ENCODE measurements at places on chromosomes 3 and 15.

- DNase-seq = no peak
Measured at GRCh38 chr3:37028329-37028728, 35.0 kb downstream of the MLH1 start.

DNA sequence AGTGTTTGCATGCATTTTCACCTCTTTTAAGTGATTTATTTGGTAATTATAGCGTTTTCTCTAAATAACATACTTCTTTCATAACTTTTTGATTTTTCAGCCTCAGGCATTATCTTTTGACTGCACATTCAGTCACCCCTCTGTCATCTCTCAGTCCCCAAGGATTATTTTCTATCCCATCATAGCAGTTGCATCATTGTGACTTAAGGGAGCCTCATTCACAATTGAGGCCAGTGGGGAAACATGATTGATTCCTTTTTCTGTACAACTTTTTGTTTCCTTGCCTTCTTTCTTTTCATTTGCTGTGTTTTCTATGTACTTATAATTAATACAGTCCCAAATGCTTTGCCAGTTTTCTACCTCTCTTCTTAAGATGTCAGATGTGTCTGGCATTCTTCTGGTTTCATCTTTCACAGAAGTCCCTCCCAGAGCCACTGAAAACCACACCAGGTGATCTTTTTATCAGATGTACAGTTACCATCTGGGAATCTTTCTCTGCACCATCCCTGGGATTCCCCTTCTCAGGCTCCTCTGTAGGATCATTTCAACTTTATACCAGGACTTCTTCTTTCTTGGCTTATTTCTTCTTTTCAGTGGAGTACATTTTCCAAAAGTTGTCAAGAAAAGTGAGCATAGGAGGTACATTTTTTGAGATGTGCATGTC lies 151.4 kb downstream of the RAP2B start:
- no peak for DNase-seq

GRCh38 chr3:36695769-36696137 lies 68.6 kb downstream of the DCLK3 start:
- DNase-seq = no peak

DNA sequence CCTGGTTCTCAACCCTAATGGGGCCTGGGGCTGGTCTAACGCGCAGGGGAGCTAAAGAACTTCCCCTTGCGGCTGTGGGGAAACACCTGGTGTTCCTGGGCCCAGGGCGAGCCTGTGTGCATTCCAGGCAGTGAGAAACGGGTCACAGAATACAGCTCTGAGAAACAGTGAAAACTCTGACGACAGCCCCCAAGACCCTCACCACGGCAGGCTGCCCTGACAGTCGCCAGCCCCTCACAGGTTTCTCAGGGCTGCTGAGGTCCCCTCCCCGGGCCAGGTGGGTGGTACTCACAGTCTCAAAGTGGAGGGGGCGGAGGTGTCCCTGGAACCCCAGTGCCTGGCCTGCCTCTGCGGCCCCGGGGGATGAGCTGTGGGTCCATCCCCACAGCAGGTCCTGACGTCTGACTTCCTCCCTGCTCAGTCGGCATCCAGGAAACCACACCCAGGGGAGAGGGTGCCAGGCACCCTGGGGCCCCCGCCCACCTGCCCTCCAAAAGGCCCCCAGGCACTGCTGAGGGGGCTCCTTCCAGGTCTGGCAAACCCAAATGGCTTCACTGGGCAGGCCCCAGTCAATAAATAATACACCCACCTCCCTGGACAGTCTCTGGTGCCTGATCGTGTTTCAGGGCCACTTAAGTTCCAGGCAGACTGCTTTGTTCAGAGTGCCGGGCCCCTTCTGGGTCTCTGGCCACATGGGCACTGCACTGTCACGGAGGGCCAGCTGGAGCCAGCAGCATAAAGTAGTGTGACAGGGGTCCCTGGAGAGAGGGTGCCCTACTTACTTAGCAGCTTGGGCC lies 57.7 kb downstream of the IQSEC1 start:
- no peak for DNase-seq

GRCh38 chr15:30922480-30923311 lies 19.0 kb downstream of the FAN1 start:
- DNase-seq = peak; percentile 94

DNA sequence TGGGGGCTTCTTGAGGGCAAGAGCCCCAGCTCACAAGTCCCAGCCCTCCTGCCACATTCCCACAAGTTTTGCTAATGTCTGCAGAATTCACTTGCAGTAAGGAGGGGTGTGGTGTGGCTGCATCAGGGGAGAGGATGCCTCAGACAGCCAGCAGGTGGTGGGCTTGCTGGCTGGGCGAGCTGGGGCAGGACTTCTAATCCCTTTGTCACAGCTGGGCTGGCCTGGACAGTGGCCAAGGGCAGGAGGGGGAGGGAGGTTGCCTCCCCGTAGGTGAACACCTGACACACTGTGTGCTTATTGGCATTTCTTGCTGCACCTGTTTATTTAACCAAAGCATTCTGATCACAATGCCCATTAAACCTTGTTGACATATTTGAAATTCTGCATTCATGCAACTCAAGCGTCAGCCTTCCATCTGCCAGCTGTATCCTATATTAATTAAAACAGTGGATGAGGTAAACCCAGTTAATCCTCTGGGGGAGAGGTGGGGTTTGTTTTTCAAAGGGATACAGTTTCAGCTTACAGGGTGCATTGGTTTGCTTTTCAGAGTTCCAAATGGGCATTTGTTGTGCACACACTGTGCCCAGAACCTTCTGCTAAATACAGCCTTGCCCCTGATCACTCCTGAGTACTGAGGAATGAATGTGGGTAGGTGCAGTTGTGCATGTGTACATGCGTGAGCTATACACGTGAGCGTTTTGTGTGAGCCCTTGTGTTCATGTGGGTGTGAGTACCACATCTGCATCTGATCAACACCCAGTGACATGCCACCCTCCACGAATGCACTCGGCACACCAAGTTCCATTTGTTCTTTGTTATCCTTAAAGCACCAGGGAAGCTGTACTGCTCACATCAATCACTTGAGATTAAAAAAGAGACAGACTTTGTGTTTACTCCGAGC lies 268.7 kb downstream of the XXYLT1 start:
- DNase-seq = peak; percentile 70

- DNase-seq = no peak
Measured at GRCh38 chr3:100221159-100221558, 39.6 kb upstream of the TBC1D23 start.

DNA sequence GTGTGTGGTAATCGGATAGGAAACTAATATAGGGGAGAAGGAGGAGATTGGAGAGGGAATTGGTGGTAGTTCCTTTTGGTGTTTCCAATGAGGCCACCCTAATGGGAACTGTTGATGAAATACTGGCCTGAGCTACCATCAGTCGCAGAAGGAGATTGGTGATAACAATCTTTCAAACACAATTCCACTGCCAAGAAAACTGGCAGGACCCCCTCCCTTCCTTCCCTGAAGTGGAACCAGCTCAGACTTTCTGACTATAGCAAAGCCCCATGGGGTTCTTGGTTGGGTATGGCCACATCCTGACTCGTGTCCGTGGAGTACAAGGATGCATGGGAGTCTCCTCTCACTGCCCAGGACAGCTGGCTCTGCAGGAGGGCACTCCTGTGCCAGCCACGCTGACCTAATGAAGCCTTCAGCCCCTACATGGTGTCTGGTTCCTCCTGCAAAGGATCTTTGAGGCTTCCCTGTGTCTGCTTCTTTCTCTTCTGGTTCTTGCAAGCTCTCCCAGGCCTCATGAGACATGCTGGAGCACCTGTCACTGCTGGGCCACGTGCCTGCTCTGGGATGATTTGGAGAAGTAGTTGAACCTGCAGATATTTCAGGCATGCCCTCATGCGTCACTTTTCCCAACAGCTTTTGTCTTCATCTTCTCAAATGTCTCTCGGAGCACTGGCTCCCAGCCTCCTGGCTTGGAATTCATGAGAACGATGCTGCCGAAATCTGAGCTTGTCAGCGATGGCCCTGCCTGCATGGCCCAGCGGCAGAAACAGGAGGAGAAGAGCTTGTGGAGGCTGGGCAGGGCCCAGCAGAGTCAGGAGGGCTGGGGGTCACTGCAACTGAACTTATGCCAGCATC lies 90.0 kb upstream of the ADPGK start:
- DNase-seq = peak; percentile 80

Data from posterior cingulate gyrus (tissue), 11 donors.